ENCODE measurements at places on chromosomes 4 and X.

GRCh38 chr4:42816880-42817400 is 75.6 kb upstream of the GRXCR1 start:
- no peak for DNase-seq

- DNase-seq = no peak
Observed at GRCh38 chr4:187160486-187160885, 436.8 kb upstream of the FAT1 start.

DNA sequence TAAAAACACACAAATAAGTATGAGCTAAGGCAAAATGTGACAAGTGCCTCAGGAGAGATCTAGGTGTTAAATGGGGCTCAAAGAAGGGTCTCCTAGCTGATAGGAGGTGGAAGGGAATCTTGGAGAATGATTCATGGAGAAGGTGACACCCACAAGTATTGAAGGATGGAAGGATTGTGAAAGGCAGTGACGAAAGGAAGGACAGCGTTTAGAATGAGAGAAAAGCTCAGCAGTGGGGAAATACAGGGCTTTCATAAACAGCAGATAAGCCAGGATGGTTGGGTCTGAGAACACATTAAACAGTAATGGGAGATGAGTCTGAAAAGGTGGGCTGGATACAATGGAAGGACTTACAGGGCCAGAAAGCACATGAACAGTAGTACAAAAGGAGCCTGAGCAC is 11.5 kb downstream of the ANXA5 start:
- DNase-seq = no peak

GRCh38 chrX:42027367-42028000 is 104.1 kb upstream of the CASK start:
- DNase-seq = no peak

- no peak for DNase-seq
Observed at GRCh38 chr4:128378668-128379067, 91.1 kb upstream of the PGRMC2 start.

GRCh38 chrX:13825178-13825762 is 8.4 kb upstream of the GPM6B start:
- no peak for DNase-seq

GRCh38 chr4:151930372-151930771 is 169.6 kb upstream of the GATB start:
- DNase-seq = no peak

DNA sequence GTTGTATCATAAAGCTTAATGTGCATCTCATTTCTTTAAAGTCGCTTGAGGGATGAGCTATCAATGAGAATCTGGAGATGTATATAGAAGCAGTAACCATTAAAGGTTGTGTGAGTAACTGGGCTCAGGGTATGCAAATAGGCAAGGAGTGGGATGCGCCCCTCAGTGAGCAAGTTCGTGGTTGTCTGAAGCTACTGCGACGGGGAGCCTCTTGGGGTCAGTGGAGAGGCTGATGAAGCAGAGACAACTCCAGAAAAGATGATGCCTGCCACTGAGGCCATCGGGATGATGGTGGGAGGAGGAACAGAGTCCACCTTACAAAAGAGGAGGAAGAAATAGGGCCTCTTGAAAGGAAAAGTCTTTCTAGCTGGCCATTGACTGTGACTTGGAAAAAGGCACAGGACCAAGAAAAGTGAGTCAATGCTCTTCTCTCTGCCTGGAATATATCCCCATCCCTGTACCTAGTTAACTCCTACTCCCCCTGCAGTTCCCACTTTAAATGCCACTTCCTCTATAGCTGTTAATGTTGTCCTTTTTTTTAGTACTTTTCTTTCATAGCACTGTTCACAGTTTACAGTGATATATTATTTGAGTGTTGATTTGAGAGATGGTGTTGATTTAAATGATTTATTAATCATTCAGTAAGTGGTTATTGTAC is 51.4 kb upstream of the LSM6 start:
- no peak for DNase-seq

DNA sequence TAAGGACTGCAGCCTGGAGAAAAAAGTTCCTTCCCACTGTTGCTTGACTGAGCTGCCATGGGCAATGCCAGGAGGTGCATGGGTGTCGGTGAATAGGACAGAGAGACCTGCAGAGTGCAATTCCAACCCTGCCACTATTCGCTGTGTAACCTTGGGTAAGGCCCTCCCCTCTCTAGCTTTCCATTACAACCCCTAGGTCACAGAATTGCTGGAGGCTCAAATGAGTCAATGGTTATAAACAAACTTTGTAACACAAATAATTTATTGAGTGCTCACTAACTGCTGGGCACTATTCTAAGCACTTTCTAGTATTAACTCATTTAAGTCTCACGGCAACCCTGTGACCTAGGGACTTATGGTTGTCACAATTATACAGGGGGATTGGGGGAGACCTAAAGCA is 37.8 kb downstream of the PJA1 start:
- DNase-seq = no peak

DNA sequence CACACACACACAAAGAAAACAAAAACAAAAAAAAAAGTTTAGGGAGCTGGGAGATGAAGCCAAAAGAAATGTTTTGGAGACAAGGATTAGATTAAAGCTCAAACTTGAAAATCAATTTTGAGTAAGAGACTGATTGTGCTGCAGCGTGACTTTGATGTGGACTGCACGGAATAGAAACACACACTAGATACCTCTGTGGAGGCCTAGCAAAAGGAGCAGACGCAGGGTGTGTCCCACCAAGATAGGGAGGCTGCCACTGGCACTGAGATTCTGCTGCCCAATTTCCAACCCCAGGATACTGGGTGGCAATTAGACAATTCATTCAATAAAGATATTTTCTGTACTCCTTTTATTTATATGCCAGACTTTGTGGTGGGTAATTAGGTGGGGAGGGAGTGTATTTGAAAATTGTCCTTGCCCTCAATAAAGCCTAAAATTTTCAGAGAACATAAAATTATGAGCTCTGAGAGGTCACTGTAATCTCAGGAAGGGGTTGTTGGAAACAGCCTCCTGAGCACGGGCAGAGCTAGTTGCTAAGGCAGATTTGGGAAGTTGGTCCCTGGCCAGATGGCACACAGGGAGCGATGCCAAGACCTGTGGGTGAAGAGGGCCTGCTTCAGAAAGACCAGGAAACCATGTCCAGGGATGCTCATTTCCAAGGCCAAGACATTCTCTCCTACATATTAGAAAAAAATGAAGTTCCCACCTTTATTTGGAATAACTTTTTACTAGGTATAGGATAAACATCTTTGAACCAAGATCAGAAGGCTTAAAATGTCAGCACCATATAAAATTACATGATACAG is 1.9 kb upstream of the PPP3CA start:
- no peak for DNase-seq

- DNase-seq = no peak
Observed at GRCh38 chrX:15679246-15679645, 14.6 kb upstream of the CLTRN start.

DNA sequence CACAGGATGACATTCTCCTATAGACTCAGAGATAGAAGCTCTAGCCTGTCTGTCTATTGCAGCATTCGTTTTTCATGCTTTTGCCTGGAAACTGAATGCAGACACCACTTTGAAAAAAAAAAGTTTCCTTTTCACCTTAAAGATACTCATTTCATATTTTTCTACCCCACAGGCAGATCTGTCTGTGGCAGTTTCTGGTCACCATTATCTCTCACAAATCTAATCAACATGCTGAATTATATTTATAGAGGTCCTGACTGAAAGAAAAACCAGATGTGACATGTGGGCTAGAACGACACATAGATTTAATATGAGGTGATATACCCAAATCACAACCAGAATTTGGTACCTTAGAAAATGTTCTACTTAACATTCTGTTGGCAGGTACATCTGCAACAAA is 28.2 kb downstream of the ADGRG4 start:
- no peak for DNase-seq

DNA sequence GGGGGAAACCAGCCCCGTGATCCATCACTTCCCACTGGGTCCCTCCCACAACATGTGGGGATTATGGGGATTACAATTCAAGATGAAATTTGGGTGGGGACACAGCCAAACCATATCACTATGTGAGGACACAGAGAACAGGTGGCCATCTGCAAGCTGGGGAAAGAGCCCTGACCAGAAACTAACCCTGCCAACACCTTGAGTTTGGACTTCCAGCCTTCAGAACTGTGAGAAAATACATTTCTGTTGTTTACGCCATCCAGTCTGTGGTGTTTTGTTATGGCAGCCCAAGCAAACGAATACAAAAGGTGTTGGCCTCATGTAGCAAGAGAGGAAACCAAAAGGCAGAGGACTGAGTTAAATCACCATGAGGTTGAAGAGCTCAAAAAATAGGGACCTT is 169.9 kb upstream of the TENM3 start:
- no peak for DNase-seq

- no peak for DNase-seq
Observed at GRCh38 chr4:167944721-167945120, 147.6 kb upstream of the ANXA10 start.

DNA sequence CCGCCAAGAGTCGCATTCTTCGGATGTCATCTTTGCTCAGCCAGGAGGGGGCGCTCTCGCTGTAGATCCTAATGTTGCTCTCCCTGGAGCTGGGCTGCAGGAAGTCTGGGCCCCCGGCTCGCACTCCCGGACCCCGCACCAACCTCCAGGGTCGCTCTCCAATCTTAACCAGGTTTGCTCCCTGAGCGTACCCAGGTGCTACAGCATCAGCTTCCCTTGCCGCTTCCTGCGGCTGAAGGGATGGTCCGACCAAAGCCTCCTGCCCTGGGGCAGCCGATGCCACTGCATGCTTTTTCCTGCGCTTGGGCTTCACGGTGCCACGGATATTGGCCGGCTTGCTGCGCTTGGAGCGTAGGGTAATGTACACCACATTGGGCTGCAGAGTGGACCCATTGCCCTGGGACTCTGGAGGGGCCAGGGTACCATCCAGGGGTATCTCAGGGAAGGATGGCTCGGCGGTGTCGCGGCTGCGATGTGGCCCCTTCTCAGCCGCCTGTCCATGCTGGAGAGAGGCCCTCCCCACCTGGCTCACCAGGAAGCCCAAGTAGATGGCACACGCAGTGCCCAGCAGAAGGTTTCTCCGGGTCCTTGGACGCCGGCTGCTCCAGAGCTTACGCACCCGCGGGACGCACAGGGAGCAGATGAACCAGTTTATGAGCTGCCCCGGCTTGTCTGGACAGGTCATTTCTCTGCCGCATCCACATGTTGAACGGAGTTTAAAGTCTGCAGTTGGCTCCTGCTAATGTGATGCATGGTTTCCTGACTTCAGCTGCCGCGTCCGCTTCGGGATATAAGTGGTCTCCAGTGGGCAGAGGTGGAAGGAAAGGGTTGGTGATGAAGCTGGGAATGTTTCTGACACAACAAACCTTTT is 1.9 kb downstream of the GASK1B start:
- no peak for DNase-seq

GRCh38 chrX:7083468-7084396 is 63.8 kb upstream of the STS start:
- no peak for DNase-seq

GRCh38 chr4:155758481-155759371 is at the start of gene GUCY1B1:
GUCY1B1 (plus strand) TSS chr4:155759021; CDS start chr4:155759141, 120 bp downstream.
- DNase-seq = peak; percentile 6

- no peak for DNase-seq
Observed at GRCh38 chr4:137664416-137664815, 132.1 kb upstream of the PCDH18 start.

DNA sequence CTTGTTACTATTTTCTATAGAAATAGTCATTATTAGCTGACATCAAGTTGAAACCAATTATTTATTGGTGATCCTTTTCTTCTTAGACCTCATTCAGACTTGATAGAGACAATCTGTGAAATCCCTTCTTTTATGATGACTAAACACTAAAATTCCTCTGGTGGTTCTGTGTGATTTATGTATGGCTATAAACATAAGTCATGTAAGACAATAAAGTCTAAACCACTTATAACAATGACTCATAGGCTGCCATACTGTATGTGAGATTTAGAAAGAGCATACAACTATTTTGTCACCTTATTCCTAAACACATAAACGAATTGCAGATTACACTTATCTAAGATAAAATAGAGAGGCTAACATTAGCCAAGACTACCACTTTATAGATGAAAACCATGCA is 101.1 kb upstream of the PRR32 start:
- no peak for DNase-seq

GRCh38 chrX:48800574-48801279 is 1.1 kb upstream of the HDAC6 start:
- no peak for DNase-seq

DNA sequence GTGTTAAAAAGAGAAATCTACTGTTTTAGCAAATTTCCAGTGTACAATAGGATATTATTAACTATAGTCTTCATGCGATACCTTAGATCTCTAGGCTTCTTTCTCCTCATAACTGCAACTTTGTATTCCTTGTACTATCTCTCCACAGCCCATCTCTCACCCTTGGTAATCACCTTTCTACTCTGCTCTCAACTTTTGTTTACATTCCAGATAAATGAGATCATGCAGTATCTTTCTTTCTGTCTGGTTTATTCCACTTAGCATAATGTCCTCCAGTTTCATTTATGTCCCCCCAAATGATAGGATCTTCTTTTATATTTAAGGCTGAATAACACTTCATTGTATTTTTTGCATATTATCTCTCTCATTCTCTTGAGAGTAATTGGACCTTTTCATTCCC is 165.5 kb downstream of the HS3ST1 start:
- no peak for DNase-seq

GRCh38 chr4:56464581-56464980 is 2.8 kb upstream of the SRP72 start:
- DNase-seq = no peak

- peak; percentile 17 for DNase-seq
Observed at GRCh38 chrX:131812847-131813825, 210.0 kb upstream of the STK26 start.

DNA sequence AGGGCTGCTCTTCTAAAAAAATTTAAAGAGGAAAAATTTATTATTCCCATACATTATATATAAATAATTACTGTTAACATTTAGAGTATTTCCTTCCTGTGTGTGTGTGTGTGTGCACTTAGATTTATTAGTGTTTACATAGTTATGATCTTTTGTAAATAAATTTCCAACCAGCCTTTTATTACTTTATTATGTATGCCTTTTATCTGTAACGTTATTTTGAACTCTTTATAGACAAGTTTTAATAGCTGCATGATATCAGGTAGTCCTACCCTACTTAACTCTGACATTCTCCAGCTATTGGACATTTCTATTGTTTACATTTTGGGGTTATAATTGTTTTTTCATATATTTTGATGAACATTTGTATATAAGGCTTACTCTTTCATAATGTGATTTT is 8.8 kb downstream of the THAP9 start:
- DNase-seq = no peak

- no peak for DNase-seq
Observed at GRCh38 chr4:173237762-173238161, 69.2 kb downstream of the GALNT7 start.

- DNase-seq = no peak
Observed at GRCh38 chr4:154452798-154453346, 38.7 kb downstream of the DCHS2 start.

DNA sequence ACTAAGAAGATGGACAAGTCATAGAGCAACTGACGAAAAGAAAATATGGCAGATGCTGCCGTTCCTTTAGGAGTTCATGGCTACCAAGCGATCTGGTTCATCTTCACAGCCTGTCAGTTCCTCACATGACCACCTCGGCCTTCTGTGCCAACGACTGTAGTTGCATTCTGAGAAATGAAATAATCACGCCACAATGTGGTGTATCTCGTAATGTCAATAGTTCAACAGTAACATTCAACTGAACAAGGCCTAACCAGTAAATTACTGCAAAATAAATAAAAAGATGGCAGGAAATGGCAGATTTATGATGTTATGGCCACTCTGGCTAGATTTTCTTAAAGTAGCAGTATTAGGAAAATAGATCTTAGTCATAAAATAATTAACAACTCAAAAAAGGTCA is 4.4 kb downstream of the GPRIN3 start:
- DNase-seq = peak; percentile 8
